ENCODE measurements at places on chromosomes 5 and 9. TPM values are rescaled to one million over a fixed set of nuclear protein-coding genes. Genes with fewer than 3 reads are reported as not detected.

Gene CNTNAP3
- 5.6 TPM for total RNA-seq

Gene LCN12
- total RNA-seq, result not detected

Gene ENC1
- 186 TPM for total RNA-seq

Gene CCDC187
- total RNA-seq, result under 0.01 TPM

Gene TEX48
- not detected for total RNA-seq

Gene UAP1L1
- 12.9 TPM for total RNA-seq

Gene FBLL1
- 3.0 TPM for total RNA-seq

Gene MEIKIN
- not detected for total RNA-seq

Gene IFNK
- total RNA-seq, result not detected

Gene DRD1
- total RNA-seq, result 0.70 TPM

Gene ARL14EPL
- total RNA-seq, result not detected

Gene INSL6
- not detected for total RNA-seq

Gene TAS2R1
- not detected for total RNA-seq

Gene CARTPT
- total RNA-seq, result not detected

Gene KIF27
- 2.8 TPM for total RNA-seq

Gene NME5
- 2.1 TPM for total RNA-seq

Gene OR1Q1
- 0.08 TPM for total RNA-seq

Gene CTXN3
- total RNA-seq, result not detected

Gene LCN15
- not detected for total RNA-seq

Gene CLIC3
- 4.6 TPM for total RNA-seq

Gene PPP3R2
- total RNA-seq, result not detected

Gene OLFML2A
- total RNA-seq, result 0.98 TPM

Gene WDR38
- not detected for total RNA-seq

Gene ZDHHC11
- total RNA-seq, result 0.94 TPM

Gene PCDHGA11
- total RNA-seq, result 4.7 TPM

Gene CBY3
- total RNA-seq, result not detected

Gene NUTM2G
- total RNA-seq, result not detected

Gene RPP25L
- total RNA-seq, result 20.6 TPM

Gene AGXT2
- not detected for total RNA-seq

Gene SPINK6
- not detected for total RNA-seq

Gene GABRA1
- total RNA-seq, result not detected

Gene RASEF
- 0.30 TPM for total RNA-seq

Gene RMND5B
- total RNA-seq, result 20.4 TPM

Gene MARVELD2
- 0.53 TPM for total RNA-seq

Gene PCDHB12
- total RNA-seq, result 0.23 TPM

Gene OBP2A
- total RNA-seq, result not detected

Gene TMEM215
- total RNA-seq, result not detected

Gene ZCCHC9
- 15.3 TPM for total RNA-seq

Gene PCDHGA4
- total RNA-seq, result 3.2 TPM

Gene GHR
- total RNA-seq, result 2.0 TPM

Gene FCN2
- total RNA-seq, result not detected

Gene NTNG2
- total RNA-seq, result 1.5 TPM

Gene C9orf50
- not detected for total RNA-seq

Gene OR1J2
- total RNA-seq, result 0.30 TPM

Gene PCDHAC1
- total RNA-seq, result 0.35 TPM

Gene ENTREP1
- total RNA-seq, result 0.23 TPM

Gene ESM1
- 3.0 TPM for total RNA-seq

Gene GRM6
- not detected for total RNA-seq

Gene DNAH5
- 0.12 TPM for total RNA-seq

Gene TAF11L5
- not detected for total RNA-seq

Gene CORO2A
- total RNA-seq, result 0.15 TPM
